ENCODE measurements at places on chromosomes 3 and 15.

- no peak for DNase-seq
Measured at GRCh38 chr15:75059607-75060006, 36.2 kb downstream of the PPCDC start.

- DNase-seq: no peak
Measured at GRCh38 chr3:25266677-25267076, 161.4 kb upstream of the RARB start.

GRCh38 chr15:76795217-76795616, 109.9 kb downstream of the SCAPER start:
- no peak for DNase-seq

GRCh38 chr3:45640724-45641361, 46.3 kb downstream of the LIMD1 start:
- DNase-seq: peak; percentile 57

GRCh38 chr3:31813197-31813596, 167.9 kb downstream of the OSBPL10 start:
- DNase-seq: no peak

Measured in pancreas (tissue), 10 donors.